NCI-H2171 treated with DMSO at 0.1 percent for 48 hours (cell line): ENCODE measurements at places on chromosomes 5 and 9.

DNA sequence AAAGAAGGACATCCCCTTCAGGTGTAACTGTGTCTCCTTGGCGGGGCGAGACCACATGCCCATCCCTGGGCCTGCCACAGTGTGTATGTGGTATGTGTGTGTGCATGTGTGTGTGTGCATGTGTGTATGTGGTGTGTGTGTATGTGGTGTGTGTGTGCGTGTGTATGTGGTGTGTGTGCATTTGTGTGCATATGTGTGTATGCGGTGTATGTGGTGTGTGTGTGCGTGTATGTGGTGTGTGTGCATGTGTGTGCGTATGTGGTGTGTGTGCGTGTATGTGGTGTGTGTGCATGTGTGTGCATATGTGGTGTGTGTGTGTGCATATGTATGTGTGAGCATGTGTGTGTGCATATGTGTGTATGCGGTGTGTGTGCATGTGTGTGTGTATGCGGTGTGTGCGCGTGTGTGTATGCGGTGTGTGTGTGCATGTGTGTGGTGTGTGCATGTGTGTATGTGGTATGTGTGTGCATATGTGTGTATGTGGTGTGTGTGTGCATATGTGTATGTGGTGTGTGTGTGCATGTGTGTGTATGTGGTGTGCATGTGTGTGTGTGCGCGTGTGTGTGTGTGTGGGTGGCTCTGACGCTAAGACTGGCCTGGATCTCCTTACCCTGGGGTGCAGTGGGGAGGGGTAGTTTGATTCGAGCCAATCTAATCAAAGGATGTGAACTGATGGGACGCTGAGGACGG lies 107.9 kb upstream of the RAPGEF1 start:
- no peak for DNase-seq

- no peak for DNase-seq
Observed at GRCh38 chr9:77017505-77017894, 2.0 kb upstream of the FOXB2 start.

- DNase-seq: no peak
Observed at GRCh38 chr5:176157656-176158055, 80.6 kb upstream of the SIMC1 start.

DNA sequence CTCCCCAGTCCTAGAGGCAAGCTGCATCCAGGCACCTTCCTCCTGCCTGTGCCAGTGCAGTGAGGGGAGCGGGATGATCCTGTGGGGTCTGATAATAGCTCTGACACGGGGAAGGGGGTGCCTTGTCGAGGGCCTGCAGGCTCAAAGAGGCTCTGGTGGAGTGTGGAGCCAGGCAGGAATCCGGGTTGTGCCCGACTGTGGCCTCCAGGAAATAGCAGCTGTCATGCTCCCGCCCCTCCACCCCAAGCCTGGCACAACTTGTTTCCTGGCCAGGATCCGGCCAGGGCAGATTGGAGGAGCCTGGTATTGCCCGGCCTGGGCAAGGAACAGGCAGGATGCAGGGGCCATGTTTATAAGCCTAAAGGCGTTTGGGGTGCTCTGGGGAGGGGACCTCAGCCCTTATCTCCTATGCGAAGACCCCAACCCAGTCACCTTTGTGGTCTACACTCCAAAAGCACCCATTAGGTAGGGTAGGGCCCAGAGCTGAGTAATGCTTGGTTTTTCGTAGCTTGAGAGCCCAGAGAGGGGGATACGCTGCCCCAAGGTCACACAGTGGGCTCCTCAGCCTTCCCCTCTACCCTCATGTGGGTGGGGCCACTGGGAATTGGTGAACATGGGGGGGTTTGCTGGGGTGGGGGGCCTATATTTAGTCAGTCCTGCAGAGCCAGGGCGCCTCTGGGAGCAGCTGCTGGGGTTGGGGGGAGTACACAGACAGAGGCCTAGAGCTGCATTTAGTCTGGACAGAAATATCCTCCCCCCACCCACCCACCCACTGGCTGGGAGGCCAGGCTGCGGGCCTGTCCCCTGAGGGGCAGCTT lies 12.2 kb downstream of the CXXC5 start:
- no peak for DNase-seq

- DNase-seq: no peak
Observed at GRCh38 chr9:33418090-33418489, 15.7 kb upstream of the AQP7 start.

- DNase-seq: peak; percentile 55
Observed at GRCh38 chr9:14412775-14413174, 98.8 kb upstream of the NFIB start.

DNA sequence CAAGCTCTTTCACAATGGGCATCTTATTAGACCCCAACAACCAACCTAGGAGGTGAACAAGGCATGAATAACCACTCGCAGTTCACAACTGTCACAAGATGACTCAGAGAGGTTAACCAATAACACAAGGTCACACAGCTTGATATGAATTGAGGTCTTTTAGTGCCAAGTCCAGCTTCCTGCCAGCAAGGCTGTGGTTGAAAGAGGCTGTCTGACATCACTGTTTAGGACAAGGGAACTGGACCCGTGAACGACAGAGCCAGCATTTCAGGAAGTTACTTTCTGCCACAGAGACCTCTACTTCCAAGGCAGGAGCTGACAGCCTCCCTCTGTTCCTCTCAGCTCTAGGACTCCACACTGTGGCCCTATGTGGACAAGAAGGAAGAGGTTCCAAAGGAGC lies 53.4 kb upstream of the ALDH1B1 start:
- no peak for DNase-seq

- DNase-seq: no peak
Observed at GRCh38 chr5:139701056-139701741, 53.0 kb downstream of the CXXC5 start.
